Adrenal gland (tissue), 19 donors: ENCODE measurements at places on chromosomes 5 and 9.

DNA sequence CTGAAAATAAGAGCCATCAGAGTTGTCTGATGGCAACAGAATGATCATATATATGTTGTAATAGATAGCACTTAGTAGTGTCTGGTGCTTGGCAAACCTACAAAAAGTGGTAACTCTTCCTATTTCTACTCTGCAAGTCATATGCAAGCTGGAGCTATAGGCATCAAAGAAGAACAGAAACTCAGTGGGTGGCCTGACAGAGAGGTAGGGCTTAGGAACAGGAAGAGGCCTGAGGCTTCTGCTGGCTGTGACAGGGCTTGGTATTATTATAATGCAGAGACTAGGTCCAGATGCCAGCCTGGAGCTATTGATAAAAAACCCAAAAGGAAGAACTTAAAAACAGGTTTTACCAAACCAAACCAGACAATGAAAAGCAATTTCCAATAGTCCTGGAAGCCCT, 4.4 kb upstream of the DIAPH1 start:
- no peaks in the 10 kb centered on the region for H3K27me3 ChIP-seq
- H3K36me3 ChIP-seq, result peaks cover 79% of the 10 kb centered on the region
- peaks cover 12% of the 10 kb centered on the region for H3K4me1 ChIP-seq
- no peak overlapping the region for H3K4me3 ChIP-seq
- no peak for DNase-seq
- H3K27ac ChIP-seq, result no peak overlapping the region

DNA sequence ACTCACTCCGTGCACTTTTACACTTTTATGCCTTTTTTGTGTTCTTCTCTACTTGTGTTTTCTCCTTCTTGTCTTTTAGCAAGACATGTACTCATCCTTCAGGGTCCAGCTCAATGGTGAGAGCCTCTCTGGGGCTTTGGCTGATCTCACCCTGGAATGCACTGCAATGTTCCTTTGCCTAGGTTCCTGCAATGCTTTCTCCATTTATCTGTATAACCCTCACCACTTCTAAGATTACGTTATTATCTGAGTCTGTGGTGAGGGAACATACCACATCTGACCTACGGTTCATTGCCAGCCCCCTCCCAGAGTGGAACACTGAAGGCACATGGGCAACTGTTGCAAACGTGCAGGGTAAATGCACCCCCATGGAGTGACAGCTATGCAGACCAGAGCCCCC, 47.3 kb downstream of the KCNIP1 start:
- DNase-seq, result no peak
- no peak overlapping the region for H3K27ac ChIP-seq
- no peak overlapping the region for H3K4me3 ChIP-seq
- H3K36me3 ChIP-seq, result no peaks in the 10 kb centered on the region
- H3K4me1 ChIP-seq, result no peaks in the 10 kb centered on the region
- H3K27me3 ChIP-seq, result no peaks in the 10 kb centered on the region

DNA sequence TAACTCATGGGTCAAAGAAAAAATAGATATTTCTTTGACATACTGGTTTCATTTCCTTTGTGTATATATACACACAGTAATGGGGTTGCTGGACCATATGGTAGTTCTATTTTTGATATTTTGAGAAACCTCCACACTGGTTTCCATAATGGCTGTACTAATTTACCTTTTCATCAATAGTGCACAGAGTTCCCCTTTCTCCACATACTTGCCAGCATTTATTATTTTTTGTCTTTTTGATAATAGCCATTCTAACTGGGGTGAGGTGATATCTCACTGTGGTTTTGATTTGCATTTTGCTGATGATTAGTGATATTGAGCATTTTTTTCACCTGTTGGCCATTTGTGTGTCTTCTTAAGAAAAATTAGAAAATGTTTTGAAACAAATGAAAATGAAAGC, 78.4 kb upstream of the CKMT2 start:
- H3K27ac ChIP-seq, result no peak overlapping the region
- H3K36me3 ChIP-seq, result no peaks in the 10 kb centered on the region
- DNase-seq, result no peak
- H3K4me3 ChIP-seq, result no peak overlapping the region
- no peaks in the 10 kb centered on the region for H3K4me1 ChIP-seq

- DNase-seq, result no peak
- no peaks in the 10 kb centered on the region for H3K4me1 ChIP-seq
- H3K4me3 ChIP-seq, result no peak overlapping the region
- no peaks in the 10 kb centered on the region for H3K27me3 ChIP-seq
These were observed 58.7 kb upstream of the EPB41L4B start for GRCh38 chr9:109379513-109379912.

GRCh38 chr5:64532212-64532611, 26.4 kb downstream of the RGS7BP start:
- no peak overlapping the region for H3K4me3 ChIP-seq
- H3K27me3 ChIP-seq, result no peaks in the 10 kb centered on the region
- no peak overlapping the region for H3K27ac ChIP-seq

- no peak for DNase-seq
- H3K27ac ChIP-seq, result no peak overlapping the region
- H3K36me3 ChIP-seq, result no peaks in the 10 kb centered on the region
These were observed 130.7 kb downstream of the TRIM32 start for GRCh38 chr9:116817762-116818161.

GRCh38 chr5:52894451-52894850, 94.7 kb upstream of the ITGA2 start:
- H3K36me3 ChIP-seq, result no peaks in the 10 kb centered on the region
- peaks cover 55% of the 10 kb centered on the region for H3K4me1 ChIP-seq
- peak overlapping the region; percentile 82 for H3K27ac ChIP-seq
- H3K4me3 ChIP-seq, result no peak overlapping the region
- no peaks in the 10 kb centered on the region for H3K27me3 ChIP-seq
- DNase-seq, result no peak

DNA sequence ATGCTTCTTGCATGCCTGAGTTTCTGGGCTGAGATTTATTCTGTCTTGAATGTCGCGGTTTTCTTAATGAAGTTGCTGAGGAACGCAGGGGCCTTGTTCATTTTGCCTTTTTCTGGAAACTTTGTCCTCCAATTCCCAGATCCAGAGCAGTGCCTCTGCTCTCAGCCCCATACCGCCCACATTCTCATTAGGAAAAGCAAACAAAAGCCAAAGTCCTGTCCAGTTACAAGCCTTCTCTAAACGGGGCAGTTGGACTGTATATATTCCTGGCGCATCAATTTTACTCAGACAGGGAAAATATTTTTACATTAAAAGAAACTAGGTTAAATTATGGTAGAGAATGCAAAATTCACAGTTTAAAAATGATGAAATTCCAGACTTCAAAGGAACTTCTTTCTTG, 1.2 kb upstream of the PSAT1 start:
- H3K4me3 ChIP-seq, result no peak overlapping the region
- H3K27ac ChIP-seq, result peak overlapping the region; percentile 77
- H3K36me3 ChIP-seq, result no peaks in the 10 kb centered on the region
- H3K4me1 ChIP-seq, result peaks cover 13% of the 10 kb centered on the region
- peak; percentile 33 for DNase-seq
- no peaks in the 10 kb centered on the region for H3K27me3 ChIP-seq

DNA sequence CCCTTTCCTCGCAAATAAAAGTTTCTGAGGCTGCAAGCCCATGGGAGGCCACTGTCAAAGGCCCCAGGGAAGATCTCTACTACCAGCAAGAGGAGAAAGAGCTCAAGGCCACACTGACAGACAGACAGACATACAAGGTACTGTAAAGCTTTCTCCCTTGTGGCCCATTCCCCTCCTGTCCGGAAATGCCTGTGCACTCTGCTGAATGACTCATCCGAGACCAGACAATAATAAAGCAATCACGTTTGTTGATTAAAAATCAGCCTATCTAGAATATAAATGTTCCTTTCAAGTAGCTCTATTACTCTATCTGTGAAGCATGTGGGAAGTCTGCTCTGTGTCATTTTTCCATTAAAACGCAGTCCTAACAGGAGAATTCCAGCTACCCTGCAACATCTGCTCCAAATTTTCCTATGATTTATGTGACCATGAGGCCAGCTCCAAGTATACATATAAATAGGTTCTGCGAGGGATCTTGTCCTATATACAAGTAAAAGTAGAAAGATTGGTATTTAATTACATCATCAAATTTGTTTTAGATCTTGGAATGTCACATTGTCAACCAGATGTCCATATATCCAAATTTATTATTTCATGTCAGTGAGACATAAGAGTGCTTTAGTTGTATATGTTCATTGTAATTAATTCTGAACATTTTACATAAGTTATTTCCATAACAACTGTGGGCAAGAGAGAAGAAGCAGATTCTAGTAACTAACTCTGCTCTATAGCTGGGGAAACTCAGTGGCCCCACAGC, 34.7 kb upstream of the TGFBI start:
- H3K4me1 ChIP-seq, result peaks cover 12% of the 10 kb centered on the region
- no peaks in the 10 kb centered on the region for H3K27me3 ChIP-seq
- H3K36me3 ChIP-seq, result no peaks in the 10 kb centered on the region
- no peak overlapping the region for H3K4me3 ChIP-seq

DNA sequence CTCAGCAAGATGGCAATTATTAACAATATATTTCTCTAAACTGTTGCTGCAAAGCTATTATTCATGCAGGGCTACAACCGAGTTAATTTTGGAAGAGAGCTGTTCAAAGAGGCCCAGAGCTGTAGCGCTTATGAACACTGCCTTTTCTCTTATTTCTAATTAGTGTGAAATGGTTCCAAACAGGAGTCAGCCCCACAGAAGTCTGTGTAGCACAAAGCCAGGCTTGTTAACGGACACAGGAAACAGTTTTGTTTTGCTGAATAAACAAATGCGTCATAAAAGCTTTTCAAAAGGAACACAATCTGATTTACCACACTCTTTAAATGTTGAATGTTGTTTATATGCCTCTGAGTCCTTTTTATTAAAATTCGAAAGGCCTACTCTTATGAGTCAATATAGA, 396.5 kb downstream of the ANXA1 start:
- H3K27me3 ChIP-seq, result no peaks in the 10 kb centered on the region
- H3K4me3 ChIP-seq, result no peak overlapping the region
- no peak overlapping the region for H3K27ac ChIP-seq

GRCh38 chr5:143213851-143214363, 189.6 kb downstream of the NR3C1 start:
- H3K4me1 ChIP-seq, result no peaks in the 10 kb centered on the region
- no peak overlapping the region for H3K4me3 ChIP-seq
- H3K27me3 ChIP-seq, result no peaks in the 10 kb centered on the region
- no peaks in the 10 kb centered on the region for H3K36me3 ChIP-seq
- no peak overlapping the region for H3K27ac ChIP-seq
